Stimulated activated CD4-positive, alpha-beta T cell treated with anti-CD3 and anti-CD28 coated beads, Interleukin-2, amount 100 ng/mL, for 48 hours (primary cell): ENCODE measurements at places on chromosomes 5 and 9.

DNA sequence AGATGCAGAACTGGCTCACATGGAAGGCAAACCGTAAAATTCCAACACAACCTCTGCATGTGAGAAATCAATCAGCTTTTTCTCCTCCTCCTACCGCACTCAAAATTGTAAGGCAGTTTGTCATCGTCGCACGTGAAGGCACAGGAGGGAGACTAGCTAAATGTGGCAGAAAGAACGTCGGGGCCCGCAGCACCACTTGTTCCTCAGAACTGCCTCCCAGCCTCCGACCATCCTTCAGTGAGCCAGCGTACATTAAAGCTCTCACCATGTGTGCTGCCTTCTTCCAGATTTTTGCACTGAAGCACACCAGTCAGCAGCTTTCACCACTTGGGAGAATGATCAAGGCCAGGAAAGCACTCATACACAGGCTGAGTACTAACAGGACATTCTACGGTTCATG is 105.9 kb downstream of the RFX3 start:
- no peak for DNase-seq

- no peak for DNase-seq
Observed at GRCh38 chr9:129463994-129464393, 156.9 kb downstream of the C9orf50 start.

DNA sequence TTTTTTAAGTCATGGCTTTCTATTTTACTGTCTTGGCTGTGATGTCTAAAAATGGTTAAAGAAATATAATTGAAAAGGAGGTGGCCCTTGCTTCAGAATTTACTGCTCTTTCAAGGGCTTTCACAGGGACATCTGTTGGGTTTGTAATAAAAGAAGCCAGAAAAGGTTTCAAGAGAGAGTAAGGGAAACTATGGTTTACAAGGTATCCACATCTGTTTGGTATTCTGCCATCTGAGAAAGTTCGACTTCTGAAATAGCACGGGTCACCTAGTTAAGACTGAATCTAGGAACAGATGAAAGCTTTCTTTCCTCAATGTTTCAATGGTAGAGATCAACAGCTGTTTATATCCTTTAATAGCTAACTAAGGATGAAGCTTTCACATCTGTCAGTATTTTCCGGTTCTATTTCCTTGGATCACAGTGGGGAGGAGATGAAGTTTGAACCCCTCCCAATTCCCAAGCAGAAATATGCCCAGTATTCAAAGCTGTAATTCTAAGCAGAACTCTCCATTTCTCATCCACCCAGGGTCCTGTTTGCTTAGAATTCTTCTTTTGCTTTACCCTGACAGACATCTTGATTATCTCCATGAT is 72.8 kb upstream of the IFNK start:
- DNase-seq: no peak

GRCh38 chr9:134915046-134915985 is 2.4 kb downstream of the FCN1 start:
- DNase-seq: no peak

DNA sequence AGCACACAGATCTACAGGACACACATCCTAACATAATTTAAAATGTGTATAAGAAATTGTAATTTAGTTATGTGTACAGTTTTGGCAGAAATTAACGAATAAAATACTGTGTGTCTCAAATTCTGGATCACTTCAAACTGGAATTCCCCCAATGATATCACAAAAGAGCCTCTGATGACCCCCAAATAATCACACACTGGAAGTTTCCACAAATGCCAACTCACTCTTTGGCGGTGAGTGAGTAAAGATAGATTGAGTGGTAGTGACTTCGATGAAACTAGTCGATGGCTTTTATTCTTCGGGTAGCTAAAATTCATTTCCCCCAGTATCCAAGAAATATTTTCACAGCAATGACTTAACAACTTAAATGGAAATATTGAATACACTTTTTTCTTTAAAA is 2.2 kb downstream of the ZNF366 start:
- no peak for DNase-seq

- DNase-seq: no peak
Observed at GRCh38 chr5:111229871-111230810, 6.0 kb downstream of the CAMK4 start.

DNA sequence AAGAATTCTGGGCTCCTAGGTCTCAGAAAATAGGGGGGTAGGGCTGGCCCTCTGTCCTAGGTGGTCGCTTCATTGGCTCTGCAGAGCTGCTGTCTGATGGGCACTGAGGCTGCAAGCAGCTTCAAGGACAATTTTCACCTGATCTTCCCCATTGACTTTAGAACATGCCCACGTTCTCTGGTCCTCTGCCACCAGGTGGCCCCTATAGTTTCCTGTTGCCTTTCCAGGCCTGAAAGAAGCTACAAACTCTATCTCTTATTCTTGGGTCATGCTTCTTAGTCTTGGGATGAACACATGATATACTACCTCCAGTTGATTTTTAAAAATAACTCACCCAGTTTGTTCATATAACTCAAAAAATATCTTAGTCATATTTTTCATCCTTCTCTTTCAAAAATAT is 26.3 kb downstream of the SPZ1 start:
- peak; percentile 3 for DNase-seq

GRCh38 chr9:130018265-130018664 is 24.7 kb downstream of the FNBP1 start:
- no peak for DNase-seq

DNA sequence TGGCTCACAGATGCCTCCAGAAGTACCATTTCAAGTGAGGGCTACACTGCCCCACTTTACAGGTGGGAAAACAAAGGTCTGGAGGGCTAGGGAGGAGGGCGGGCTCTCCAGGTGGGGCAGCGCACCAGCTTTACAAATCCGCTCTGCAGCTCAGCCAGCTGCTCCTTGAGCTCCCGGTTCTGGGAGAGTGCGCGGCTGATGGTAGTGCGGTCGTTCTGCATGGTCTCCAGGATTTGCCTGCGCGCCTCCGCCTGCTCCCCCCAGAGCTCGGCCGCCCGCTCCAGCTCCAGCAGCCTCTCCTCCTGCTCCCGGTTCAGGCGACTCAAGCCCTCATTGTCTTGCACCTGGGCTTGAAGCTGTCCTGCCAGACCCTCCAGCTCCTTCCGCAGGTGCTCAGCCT is 15.5 kb downstream of the GOLGA2 start:
- DNase-seq: no peak

- DNase-seq: no peak
Observed at GRCh38 chr9:127763918-127764384, 14.5 kb downstream of the SH2D3C start.

DNA sequence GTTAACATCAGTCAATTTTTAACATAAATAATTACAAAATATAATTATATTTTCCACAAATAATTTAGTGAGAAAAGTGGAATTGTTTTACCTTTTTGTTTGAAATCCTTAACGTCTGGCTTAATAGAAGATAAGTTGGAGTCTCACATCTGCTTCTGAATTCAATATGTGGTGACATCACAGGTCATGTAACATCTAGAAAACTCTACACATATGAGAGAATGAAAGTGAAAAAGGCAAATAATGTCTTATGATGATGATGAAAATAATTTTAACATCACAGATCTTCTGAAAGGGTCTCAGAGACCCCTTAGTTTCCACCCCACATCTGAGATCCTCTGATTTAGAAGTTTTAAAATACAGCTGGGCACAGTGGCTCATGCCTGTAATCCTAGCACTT is 81.5 kb downstream of the PRKACG start:
- no peak for DNase-seq

DNA sequence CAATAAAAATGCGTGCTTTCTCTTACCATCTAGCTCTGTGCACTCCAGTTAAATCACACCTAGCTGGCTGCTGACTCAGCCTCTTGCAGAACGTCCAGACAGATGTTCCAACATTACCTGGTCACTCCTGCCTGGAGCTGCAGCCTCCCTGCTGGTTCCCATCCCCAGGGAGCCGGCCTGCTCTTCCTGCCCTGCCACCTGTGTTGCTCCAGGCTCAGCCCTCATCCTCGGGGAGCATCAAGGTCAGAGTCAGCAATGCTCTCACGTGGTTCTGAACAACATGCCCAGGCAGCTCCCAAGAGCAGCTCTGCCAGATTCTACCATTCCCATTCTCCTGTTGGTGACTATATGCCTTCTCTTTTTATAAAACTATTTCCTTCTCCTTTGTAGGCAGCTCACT is 81.3 kb downstream of the GADD45G start:
- DNase-seq: no peak

DNA sequence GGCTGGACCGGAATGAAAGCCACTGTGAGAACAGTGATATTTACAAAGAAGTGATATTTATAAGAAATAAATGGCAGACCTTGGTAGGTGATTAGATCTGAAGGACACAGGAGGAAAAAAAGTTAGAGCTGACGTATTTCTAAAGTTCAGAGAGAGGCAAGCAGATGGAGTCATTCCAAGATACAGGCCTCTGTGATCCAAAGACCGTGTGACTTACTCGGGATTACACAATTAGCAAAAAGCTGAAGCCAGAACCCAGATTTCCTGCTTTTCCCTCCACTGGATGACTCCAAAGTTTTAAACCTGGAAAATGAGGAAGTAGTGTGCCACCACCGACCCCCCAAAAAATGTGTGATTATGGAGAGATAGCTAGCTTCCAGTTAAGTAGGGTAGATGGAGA is 3.1 kb upstream of the DOCK8 start:
- DNase-seq: no peak
